ENCODE measurements at places on chromosomes 12 and 14.

DNA sequence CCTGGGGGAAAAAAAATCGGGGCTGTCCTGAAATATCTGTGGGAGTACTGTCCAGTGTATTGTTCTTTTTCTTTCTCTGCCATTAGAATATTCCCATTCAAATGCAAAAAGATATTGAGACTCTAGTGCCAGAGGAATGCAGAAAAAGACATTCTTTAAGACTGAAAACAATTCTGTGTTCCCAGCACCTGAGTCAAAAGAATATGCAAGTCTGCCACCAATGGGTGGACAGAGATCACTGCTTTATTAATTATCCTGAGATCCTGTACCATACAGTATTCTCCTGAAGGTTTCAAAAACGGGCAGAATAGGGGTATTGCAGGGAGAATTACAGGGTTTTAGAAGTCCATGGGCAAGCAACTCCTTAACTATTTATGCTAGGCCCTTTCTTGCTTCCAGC is 361.8 kb downstream of the C12orf50 start:
- DNase-seq, result no peak

DNA sequence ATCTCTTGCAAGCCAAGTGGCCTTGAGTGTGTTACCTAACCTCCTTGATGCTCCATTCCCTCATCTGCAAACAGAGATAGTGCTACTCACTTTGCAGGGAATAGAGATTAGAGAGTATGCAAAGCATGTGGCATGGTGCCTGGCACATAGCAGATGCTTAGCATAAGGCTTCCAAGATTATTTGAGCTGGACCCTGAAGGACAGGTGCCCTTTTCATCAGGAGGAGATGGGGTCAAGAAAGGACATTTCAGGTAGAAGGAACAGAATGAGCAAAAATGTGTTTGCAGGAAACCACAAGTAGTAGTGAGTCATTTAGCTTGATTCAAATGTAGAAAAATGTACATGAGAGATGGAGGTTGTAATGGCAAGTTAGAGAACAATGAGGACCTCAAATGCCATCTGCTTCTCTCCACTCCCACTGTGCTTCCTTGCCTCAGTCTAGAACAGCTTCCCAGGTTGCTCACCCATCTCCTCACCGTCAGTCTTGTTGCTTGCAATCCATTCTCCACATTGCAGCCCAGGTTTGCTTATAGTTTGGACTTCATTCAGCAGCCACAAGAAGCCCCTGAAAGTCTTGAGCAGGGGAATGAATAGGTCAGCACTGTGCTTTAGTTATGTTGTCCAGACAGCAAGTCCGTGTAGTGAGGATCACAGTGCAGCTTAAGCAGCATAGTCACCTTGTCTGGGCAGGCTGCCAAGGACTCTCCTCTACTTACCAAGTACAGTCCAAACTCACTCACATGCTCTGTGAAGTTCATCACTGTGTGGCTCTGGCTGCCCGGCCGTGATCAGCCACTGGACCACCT is 536.3 kb upstream of the CCDC196 start:
- no peak for DNase-seq

- no peak for DNase-seq
Observed at GRCh38 chr14:94309721-94310120, 13.4 kb downstream of the SERPINA6 start.

- DNase-seq, result no peak
Observed at GRCh38 chr14:67449096-67449495, 37.1 kb upstream of the PLEK2 start.

GRCh38 chr14:77580964-77581505 is 35.4 kb downstream of the SPTLC2 start:
- no peak for DNase-seq

DNA sequence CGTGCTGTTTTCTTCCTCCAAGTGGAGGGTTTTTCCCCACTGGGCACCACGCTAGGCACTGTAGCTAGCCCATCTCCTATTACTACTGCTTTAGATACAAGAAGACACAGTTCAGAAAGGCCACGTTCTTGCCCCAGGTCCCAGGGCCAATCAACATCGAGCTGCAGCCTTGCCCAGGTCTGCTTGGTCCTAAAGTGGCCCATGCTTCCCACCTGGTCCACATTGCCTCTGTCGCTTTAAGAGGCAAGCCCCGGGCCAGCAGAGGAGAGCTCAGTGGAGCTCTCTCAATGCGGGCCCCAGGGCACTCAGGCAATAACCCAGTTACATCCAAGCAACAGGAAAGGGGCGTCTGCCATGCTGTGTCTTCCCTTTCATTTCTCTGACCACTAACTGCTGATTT is 148.1 kb downstream of the CALM1 start:
- no peak for DNase-seq

Data from activated gamma-delta T cell (primary cell).